ENCODE measurements at places on chromosomes 6 and 20.

DNA sequence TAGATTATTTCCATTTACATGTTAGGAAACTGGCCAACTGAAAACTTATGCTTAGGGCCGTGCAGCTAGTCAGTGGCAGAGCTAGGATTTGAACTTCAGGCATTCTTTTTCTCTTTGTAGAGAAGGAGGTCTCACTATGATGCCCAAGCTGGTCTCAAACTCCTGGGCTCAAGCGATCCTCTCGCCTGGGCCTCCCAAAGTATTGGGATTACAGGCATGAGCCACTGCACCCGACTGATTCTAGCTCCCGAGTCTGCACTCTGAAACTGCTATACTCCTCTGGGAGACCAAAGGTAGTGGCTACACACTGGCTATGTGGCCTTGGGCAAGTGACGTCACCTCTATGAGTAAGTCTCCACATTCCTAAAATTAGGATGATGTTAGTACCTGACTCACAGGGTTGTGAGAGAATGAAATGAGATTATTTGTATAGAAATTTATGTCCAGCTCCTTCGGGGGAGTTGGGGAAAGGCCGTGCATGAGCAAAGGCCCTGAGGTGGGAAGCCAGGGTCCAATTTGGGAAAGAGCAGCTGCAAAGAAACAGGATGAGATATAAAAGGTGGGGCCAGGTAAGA, 6.4 kb downstream of the PLTP start:
- peak; percentile 67 for DNase-seq

GRCh38 chr6:134288538-134289203, 29.2 kb downstream of the SGK1 start:
- DNase-seq, result peak; percentile 89

- no peak for DNase-seq
Observed at GRCh38 chr20:57439432-57439831, 48.2 kb downstream of the RBM38 start.

- peak; percentile 50 for DNase-seq
Observed at GRCh38 chr6:29792123-29793035, 35.2 kb upstream of the HLA-G start.

GRCh38 chr20:48165401-48165685, 380.1 kb upstream of the SULF2 start:
- DNase-seq, result no peak
